ENCODE measurements at places on chromosomes 16 and 17.

DNA sequence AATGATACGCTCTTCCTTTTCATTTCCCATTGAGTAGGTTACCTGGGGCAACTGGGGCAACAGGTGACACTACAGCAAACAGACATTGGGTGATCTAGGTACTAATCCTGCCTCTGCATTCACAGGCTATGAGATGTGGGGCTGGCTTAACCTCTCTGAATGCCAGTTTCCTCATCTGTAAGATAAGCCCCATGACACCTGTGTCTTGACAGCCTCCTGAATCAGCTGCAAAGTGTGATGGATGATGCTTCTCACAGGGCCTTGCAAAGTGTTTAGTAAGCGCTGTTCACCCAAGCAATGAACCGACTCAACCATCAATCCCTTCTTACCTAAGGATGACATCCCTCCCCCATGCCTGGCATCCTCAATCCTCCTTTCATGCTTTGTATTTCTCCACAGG is 322.8 kb downstream of the XYLT1 start:
- no peak for DNase-seq

DNA sequence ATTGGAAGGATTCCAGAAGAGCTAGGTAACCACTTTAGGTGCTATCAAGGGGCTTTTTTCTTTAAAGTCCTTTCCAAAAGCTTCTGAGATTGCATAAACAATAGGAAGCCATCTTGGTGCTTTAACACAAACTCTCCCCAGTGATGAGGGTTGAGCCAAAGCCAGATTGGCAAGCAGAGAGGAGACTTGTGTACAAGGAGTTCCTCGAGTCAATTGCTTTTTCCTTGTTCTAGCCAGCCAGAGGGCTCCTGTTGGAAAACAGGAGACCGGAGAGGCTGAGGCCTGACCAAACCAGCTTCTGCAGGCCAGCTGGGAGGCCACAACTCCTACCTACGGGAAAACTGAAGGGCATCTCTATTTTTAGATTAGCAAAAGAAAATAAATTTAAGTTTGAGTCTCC is 46.5 kb downstream of the MAPT start:
- no peak for DNase-seq

- no peak for DNase-seq
These were observed 7.3 kb downstream of the NEUROD2 start for GRCh38 chr17:39600288-39600996.

GRCh38 chr17:50196036-50196435 is 5.4 kb downstream of the COL1A1 start:
- DNase-seq, result no peak

GRCh38 chr16:82761858-82762257 is 135.1 kb downstream of the CDH13 start:
- DNase-seq, result no peak

GRCh38 chr16:31438414-31438813 is 4.2 kb downstream of the ZNF843 start:
- no peak for DNase-seq

DNA sequence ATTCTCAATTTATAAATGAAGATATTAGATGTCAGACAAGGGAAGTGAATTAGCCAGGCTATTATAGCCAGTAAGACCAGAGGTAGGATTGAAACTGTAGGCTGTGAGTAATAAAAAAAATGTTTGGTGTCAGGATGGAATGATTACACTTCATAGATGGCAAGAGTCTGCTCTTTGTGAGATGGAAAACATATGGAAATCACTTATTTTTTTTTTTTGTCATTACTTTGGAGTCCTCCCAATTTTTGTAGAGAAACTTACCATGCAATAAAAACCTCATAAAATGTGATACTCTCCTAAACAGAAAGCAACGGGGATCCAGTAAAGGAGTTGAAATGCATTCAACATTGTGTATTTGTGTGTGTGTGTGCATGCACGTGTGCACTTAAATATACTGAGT is 532.7 kb upstream of the CDH8 start:
- no peak for DNase-seq

GRCh38 chr17:31918701-31919128 is 17.2 kb upstream of the UTP6 start:
- DNase-seq, result no peak

GRCh38 chr17:65751263-65751662 is 189.8 kb upstream of the AXIN2 start:
- DNase-seq, result no peak

- peak; percentile 85 for DNase-seq
These were observed 765 bp downstream of the COL1A1 start for GRCh38 chr17:50200457-50201275.

DNA sequence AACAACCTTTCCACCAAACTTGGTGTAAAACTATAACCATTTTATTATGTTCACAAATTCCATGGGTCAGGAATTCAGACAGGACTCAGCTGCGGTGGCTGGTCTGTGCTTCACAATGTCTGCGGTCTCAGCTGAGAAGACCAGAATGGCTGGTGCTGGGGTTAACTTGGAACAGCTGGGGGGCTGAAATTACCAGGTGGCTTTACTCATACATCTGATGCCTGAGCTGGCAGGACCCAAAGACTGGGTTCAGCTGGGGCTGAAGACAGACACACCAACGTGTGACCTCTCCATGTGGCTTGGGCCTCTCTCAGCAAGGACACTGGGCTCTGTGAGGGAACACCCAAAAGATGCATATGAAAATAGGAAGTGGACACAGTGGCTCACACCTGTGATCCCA is 5.7 kb upstream of the HID1 start:
- DNase-seq, result no peak

GRCh38 chr17:27404676-27405075 is 51.6 kb upstream of the KSR1 start:
- DNase-seq, result no peak

DNA sequence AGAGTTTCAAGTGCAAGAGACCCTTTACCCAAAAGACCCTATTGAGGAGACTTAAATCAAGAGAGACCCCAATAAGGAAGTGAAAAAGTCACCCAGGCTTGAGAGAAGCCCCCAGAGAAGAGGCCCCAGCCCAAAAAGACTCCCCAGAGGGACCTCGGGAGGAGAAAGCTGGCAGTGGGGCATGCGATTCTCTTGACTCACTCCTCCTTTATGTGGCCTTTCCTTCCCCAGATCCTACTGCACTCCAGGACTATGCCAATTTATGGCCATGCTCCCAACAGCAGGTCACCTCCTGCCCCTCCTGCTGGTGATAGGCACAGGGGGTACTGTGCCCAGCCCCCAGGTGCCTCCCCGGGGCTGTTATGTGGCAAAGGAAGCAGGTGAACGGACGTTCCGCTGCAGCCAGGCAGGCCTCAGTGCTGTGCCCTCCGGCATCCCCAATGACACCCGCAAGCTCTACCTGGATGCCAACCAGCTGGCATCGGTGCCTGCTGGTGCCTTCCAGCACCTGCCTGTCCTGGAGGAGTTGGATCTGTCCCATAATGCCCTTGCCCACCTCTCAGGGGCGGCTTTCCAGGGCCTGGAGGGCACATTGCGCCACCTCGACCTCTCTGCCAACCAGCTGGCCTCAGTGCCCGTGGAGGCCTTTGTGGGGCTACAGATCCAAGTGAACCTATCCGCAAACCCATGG is 16.3 kb downstream of the LRRC3C start:
- no peak for DNase-seq

GRCh38 chr16:60170196-60170595 is 1436.1 kb upstream of the GOT2 start:
- DNase-seq, result no peak

- DNase-seq, result no peak
These were observed 112.1 kb upstream of the CNTNAP4 start for GRCh38 chr16:76164970-76165558.

DNA sequence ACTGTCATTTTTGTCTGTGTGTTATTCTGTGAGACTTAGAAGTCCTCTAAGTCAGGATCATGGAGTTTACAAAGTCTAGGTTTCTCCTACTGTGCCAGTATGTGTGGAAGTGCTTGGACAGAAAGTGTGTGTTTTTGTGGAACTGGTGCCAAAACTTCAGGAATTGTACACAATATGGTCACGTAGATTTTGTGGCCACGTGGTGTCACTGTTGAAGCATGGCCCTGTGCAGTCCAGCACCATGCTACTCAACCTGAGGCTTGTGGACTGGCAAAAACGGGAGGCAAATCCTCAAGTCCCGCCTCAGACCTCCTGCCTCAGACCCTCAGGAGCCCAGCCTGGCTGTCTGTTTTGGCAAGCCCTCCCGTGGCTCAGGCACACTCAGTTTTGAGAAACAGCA is 16.7 kb upstream of the ALKBH5 start:
- no peak for DNase-seq

- no peak for DNase-seq
These were observed 131.6 kb downstream of the MRTFB start for GRCh38 chr16:14202697-14203096.

DNA sequence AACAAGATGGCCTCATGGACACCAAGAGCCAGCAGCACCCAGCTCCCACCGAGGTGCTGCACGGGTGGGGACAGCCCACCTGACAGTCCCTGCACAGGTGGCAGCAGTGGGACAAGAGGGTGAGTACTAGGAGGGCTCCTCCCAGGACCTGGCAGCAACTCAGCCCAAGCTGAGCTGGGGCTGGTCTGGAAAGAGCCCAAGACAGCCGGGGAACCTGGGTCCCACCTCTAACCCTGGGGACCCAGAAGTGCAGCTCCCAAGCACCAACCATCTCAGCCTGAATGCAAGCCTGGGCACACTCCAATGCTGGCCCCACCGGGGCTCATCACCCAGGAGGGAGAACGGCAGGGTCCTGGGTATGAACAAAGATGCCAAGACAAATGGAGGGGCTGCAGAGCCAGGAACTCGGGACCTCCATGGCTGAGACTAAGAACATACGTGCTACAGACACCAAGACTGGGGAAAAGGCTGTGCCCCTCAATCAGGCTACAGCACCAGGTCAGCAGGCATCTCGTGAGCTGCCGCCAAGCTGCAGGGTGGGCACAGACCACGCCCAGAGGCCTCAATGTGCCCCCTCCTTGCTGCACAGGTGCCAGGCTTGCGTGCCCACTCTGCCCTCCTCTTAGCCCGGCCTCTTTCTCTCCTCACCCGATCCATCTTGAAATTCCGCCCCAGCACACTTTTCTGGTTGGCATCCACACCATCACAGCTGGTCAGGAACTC is 37.5 kb upstream of the GSG1L start:
- no peak for DNase-seq

- no peak for DNase-seq
These were observed 126.7 kb downstream of the PITPNC1 start for GRCh38 chr17:67503739-67504138.

DNA sequence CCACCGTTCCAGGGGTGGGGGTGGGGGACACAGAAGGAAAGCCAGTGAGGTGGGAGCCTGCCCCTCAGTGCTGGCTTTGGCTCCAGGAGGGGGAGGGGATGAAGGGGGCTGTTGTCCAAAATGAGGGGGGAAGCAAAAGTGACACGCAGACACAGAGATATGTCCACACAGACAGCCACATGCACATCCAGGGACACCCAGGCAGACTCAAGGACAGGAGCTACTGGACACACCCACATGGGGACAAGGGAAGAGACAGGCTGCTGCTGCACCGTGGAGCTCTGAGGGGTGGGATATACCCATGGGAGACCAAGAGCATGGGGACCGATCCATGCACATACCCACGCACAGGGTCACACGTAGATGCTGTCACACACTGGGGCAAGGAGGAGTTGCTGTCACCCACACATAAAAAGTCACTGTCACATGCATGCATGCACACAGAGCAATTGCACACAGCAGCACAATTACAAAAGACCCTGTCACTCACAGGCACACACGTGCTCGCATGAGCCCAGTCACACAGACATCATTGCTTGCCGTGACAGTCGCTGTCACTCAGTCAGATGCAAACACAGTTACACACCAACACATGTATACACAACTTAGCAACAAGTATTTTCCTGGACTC is 1.3 kb downstream of the THRA start:
- DNase-seq, result no peak

GRCh38 chr17:54899201-54899600 is 1.5 kb upstream of the TOM1L1 start:
- no peak for DNase-seq

- DNase-seq, result no peak
These were observed 23.9 kb downstream of the C17orf75 start for GRCh38 chr17:32318071-32318470.

DNA sequence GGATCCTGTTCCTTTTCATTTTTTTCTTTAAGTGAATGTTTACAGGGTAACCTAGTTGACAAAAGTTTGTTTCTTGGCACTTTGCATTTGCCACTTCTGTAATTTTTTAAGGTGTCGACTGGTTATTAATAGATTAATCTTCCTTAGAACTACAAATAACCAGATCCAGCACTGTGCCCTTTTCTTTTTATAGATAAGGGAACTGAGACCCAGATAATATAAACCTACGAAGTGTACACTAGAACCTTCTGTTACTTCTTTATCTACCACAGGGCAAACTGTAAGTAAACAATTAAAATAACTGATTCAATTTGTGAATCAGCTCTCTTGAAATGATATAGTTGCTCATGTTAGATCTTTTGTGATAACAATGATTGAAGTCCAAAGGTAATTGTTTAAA is 55.4 kb downstream of the NLK start:
- DNase-seq, result no peak

DNA sequence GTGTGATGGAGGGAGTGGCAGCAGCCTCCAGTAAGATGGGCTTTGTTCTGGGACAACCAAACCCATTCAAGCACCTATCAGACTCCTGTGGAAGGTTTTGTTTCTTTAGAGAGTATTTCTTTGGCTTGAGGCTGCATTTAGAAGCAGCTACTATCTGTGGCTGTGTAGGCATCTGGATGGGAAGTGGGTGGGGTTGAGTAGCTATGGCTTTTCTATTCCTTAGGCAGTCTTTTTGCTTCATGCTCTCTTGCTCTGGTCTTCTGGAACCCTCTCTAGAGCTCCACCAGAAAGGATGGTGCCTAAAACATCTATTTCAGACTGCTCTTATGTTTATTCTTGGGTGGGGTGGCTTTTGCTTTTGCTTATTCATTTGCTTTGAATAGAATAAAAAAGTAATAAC is 19.9 kb downstream of the TNRC6A start:
- no peak for DNase-seq

- DNase-seq, result no peak
These were observed 10.3 kb downstream of the EPN2 start for GRCh38 chr17:19247473-19247872.

DNA sequence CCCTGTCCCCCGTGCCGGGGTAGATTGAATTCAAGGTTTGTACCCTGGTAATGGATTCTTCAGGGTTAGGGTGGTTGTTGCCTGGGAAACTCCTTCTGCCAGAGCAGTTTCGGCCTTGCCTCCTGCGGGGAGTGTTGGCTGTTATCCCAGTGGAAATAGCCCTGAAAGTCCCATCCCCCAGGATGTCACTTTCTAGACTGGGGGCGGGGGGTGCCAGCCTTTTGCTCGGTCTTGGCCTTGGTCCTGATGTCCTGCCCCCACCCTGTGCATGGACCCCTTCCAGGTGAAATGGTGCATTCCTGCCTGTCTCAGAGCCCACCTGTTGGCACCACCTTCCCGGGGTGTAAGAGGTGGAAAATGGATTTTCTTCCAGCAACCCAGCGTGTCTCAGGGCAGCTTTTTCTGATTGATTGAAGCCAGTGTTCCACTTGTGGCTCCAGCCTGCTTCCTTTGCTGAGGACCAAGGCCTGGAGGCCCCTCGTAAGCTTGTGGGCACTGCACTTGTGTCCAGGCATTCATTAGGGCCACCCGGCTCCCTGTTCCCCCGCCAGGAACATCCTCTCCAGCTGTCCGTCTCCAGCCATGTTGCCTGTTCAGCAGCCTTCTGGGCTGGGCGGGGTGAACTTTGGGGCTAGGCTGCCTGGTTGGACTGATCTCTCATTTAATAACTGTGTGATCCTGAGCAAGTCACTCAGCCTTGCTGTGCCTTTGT is 25.6 kb downstream of the MGAT5B start:
- no peak for DNase-seq
